Left ventricle myocardium superior (tissue), 1 donor: ENCODE measurements at places on chromosomes 6 and 20.

DNA sequence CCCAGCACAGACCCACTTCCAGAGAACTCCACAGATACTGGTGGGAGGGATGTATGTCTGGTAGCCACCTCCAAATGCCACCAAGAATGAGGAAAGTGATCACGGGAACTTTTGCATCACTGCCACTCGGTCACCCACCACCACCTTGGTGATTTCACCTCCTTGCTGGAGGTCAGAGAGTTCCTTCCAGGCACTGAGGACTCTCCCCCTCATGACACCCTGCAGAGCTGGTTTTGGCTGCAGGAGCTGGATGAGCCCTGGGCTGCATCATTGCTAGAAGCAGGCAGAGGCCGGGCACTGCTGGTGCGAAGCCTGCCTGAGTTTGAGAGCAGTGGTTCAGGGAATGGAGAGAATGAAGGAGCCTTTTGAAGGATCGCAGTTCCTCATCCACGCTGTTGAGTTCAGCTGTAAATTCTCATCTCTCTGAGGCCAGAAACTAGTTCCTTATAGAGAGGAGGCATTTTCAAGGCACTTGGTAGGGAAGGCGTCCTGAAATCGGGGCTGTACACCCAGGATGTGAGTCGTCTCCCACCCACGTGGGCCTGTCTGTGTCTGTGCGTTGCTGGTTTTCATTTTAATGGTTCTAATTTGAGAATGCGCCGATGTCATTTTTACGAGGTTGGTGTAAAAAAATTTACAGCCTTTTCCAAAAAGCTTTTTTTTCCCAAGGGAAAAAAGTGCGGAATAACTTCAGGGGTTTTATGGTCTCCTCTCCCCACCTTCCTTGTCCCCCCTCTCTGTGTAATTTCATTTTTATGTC lies 25.0 kb downstream of the FOXP4 start:
- no peak for DNase-seq

DNA sequence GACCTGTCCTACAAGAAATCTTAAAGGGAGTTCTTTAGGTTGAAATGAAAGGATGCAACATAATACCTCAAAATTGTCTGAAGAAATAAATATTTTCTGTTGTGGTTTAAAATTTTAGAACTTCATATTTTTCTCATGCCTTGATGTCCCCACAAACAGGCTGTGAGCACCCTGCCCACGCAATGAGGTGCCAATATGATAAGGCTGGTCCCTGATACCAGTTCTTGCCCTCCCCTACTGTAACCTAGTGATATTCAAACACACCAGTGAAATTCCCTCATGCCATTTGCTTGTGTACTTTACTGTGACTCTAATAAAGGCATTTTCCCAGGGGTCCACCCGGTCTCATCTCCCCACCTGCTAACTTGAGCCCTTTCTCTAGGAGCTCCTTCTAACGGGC lies 67.3 kb upstream of the SIRPG start:
- no peak for DNase-seq

DNA sequence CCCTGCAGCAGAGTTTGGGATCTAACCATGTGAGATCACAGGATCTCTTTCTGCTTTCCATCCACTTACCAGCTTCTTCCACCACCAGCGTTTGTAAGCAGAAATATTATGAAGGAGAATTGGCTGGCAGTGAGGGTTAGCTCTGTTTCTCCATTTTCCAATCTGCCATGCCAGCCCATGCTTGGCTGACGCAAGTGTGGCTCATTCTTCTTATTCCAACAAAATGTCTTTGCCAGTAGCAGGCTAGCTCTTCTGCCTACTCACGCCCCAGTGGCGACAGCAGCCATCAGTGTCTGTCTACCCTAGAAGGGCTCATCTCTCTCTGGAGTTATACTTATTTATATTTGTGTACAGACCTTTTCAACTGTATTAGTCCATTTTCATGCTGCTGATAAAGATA lies 286.2 kb downstream of the FARS2 start:
- no peak for DNase-seq

DNA sequence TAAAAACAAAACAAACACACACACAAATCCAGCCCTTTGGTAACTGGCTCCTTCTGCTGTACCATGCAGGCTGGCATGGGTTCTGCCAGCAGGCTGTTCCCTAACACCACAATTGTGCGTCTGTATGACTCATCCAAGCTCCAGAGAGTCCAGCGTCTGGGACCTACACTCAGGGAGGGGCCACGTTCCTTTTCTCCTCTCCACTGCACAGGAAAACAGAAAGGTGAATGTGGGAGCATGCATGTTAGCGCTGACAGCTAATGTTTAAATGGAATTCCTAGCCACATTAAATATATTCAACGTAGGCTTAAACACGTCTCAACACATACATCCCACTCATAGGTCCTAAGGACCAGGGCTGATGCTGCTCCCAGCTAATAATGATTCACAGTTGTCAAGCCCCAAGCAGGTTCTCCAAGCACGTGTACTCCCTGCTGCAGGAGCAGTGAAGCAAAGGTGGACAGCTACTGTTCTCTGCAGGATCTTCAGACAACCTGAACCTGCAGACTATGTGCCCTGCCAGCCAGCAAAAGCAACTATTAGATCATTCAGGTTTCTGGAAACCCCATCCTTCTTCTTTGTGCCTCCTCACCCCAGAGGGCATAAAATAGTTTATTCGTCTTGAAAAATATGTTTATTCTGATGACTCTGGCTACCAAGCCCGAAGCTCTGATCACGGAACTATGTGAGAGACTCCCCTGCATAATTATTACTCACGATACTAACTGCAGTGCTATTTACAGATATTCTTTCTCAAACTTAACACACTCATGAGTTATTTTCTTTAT lies 20.9 kb downstream of the MAP1LC3A start:
- peak; percentile 79 for DNase-seq

- no peak for DNase-seq
Observed at GRCh38 chr6:154251116-154251515, 105.5 kb downstream of the IPCEF1 start.

DNA sequence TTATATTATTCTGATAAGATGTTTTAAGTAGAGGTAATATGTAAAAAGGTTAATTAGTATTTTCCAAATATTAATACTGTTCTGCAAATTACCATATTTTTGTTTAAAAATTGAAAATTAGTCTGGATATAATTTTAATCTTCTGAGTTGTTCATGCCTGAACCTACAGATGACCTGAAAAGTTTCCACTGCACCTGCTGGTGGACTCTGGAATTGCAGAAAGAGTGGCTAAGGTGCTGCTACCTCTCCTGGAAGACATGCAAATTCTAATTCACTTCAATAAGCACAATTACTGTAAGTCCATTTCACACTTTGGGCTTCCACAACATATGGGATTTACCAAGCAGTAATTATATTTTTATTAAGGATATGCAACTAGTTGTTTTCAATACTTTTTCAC lies 77.7 kb upstream of the OLIG3 start:
- no peak for DNase-seq

GRCh38 chr6:54245265-54245664 lies 63.0 kb upstream of the TINAG start:
- DNase-seq = no peak

GRCh38 chr20:22581437-22582385 lies 2.7 kb downstream of the FOXA2 start:
- DNase-seq = no peak
